ENCODE measurements at places on chromosomes 12 and 14.

GRCh38 chr12:46608431-46609272 lies 217.1 kb downstream of the SLC38A4 start:
- DNase-seq, result no peak

GRCh38 chr12:116977465-116978380 lies 67.0 kb downstream of the FBXW8 start:
- DNase-seq, result no peak

DNA sequence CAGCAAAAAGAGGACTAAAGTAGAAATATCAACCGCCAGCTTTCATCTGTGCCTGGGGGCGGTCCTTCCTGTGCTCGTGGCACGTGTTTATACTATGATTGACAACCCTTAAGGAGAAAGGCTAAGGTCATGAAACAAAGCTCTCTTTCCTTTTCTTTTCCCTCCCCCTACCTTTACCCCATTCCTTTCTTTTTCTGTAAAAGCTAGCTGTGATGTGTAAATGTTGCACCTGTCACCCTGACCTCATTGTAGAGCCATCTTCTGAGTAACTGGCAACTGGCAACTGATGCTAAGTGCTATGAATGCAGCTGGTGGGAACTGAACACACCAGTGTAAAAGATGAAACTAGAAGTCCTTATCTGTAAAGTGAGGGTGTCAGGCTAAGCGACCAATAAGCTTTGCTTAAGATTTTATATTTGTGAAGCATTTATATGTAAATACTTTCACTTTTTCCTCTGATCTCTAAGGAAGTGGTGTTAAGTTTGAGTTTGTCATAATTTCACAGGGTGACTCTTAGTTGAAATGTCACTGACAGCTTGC lies 102.8 kb upstream of the BCAT1 start:
- DNase-seq, result peak; percentile 62

DNA sequence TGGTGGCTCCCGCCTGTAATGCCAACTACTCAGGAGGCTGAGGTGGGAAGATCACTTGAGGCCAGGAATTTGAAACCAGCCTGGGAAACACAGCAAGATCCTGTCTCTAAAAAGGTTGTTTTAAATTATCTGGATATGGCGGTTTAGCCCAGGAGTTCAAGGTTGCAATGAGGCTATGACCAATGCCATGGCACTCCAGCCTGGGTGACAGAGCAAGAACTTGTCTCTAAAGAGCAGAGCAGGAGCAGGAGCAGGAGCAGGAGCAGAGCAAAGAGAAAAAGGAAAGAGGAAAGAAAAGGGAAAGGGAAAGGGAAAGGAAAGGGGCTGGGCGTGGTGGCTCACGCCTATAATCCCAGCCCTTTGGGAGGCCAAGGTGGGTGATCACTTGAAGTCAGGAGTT lies 15.1 kb downstream of the DCP1B start:
- DNase-seq, result no peak

GRCh38 chr14:53509276-53510244 lies 356.4 kb upstream of the DDHD1 start:
- DNase-seq, result no peak

- no peak for DNase-seq
Measured at GRCh38 chr12:77878901-77879300, 48.2 kb downstream of the NAV3 start.

DNA sequence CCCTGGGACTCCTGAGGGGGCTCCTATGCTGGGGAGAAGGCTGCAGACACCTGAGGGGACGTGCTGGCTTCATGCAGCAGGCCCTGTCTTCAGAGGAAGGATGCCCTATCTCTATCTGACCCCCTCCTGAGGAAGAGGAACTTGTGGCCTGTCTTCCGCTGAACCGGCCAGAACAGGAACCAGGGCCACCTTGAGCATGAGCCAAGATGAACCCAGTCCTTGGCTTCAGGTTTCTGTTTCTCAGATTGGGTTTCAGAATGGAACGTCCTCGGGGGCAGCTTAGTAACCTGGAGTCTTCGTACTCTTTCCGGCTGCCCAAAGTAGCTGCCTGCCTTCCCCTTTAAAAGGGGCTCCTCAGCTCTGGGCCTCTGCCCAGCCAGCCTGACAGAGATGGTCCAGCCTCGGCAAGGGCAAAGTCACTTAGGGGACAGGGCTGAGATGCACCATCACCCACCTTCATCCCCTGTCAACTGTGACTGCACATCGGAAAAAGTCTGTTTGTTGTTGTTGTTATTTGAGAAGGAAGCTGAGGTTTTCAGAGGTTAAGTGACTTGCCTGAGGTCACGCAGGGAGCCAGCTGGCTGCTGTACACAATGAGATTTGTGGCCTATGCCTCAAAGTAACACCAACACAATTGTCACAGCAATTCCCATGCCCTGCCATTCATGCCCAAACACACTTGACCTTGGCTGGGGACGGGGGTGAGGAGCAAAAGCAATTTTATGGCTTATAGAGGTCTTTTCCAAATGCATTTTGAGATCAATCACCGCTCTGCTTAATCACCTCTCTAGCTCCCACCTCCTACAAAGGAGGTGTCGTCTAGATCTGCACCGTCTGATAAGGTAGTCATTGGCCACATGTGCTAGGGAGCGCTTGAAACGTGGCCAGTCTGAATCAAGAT lies 13.4 kb downstream of the ASB2 start:
- peak; percentile 59 for DNase-seq

- no peak for DNase-seq
Measured at GRCh38 chr14:94486883-94487282, 10.9 kb upstream of the SERPINA9 start.

- DNase-seq, result no peak
Measured at GRCh38 chr12:83954956-83955601, 957.5 kb downstream of the SLC6A15 start.

GRCh38 chr14:24135584-24135833 lies 485 bp upstream of the PSME1 start:
- DNase-seq, result no peak

DNA sequence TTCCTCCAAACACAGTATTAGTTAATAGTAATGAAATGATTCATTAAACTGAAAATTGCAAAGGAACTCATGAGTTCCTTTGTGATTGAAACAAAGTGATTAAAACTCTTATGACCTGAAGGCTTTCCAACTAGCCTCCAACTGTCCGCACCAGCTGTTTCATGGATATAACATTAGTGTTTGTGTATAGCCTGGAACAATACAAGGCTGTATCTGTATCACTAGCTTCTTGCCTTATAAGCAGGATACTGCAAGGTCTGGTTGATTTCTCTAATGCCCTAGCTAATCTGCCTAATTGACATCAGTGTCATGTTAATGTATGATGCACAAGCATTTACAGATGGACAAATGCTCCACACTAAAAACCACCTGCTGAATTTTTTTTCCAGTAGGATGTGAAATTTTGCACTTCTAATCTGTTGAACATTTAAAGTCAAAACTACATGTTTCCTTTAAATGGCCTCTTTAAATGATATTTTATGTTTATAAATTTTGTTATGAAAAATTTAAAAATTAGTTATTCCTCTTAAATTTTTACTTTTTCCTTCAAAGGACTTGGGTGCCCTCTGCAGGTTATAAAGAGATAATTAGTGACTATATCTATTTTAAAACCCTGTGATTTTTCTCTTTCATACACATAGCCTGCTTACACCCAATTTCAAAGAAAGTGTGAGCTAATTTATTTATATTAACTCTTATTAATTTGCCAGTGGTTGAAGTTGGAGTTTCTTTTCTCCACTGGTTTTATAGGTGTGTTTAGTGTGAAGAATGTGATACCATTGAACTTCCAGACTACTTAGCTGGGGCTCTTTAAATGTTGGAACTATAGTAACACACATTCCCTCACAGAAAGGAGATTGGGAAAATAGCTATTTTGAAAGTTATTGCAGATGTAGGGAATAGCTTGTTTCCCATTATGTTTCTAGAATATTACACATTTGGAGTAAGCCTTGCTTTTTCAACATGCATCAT lies 25.4 kb downstream of the AP5M1 start:
- no peak for DNase-seq

GRCh38 chr12:18906395-18906794 lies 168.5 kb downstream of the CAPZA3 start:
- no peak for DNase-seq

- no peak for DNase-seq
Measured at GRCh38 chr14:48325486-48325885, 650.1 kb upstream of the MDGA2 start.

GRCh38 chr12:124441443-124442194 lies 125.8 kb downstream of the NCOR2 start:
- DNase-seq, result no peak

- no peak for DNase-seq
Measured at GRCh38 chr12:83318386-83319098, 631.8 kb downstream of the TMTC2 start.

DNA sequence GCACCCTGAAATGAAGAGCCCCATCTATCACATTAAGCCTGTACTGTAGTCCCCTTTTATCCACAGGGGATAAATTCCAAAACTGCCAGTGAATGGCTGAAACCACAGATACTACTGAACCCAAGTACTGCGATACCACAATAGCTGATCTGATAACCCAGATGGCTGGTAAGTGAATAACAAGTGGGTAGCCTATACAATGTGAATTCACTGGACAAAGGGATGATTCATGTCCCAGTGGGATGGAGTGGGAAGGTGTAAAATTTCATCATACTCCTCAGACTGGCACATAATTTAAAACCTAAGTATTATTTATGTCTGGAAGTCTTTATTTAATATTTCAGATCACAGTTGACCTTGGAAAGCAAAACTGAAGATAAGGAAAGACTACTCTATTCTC lies 201.3 kb downstream of the GPHN start:
- DNase-seq, result no peak

DNA sequence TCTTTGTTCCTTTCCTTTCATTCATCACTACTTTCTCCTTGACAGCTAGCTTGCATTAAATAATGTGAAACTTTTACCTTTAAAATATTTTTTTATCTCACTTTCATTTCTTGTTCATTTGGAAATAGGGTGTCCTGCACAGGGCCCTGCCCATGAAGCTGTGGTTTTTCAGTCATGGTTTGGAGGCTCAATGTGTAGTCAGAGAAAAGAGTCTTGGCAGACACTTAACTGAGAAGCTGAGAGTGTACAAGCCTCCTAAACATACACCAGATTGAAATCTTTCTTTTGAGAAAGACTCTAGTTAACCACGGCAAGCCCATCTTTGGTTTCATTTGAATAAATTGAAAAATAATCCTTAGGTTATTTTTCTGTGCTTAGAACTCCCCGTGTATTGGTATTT lies 74.2 kb downstream of the KICS2 start:
- no peak for DNase-seq

GRCh38 chr12:14782756-14783155 lies 20.5 kb downstream of the WBP11 start:
- no peak for DNase-seq

GRCh38 chr14:50257732-50258131 lies 26.4 kb upstream of the SOS2 start:
- DNase-seq, result no peak

DNA sequence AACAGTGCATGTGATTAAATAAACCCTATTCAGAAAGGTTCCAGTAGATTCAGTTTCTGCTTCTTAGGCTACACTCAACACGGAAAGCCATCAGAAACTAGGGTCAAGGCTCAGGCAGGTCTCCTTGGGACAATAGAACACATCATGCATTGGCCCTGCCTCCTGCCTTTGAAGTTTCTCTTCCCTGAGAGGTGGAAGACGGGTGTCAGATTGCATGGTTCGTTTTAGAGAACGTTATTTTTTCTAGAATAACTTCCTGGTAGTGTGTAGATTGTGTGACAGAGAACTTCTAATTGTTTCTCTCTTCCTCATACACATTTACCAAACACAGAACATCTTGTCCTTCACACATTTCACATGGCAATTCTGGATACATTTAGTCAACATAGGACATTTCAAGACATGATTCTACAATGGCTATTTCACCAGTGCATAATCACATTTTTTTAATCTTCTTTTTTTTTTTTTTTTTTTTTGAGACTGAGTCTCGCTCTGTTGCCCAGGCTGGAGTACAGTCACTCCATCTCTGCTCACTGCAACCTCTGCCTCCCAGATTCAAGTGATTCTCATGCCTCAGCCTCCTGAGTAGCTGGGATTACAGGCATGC lies 106.6 kb upstream of the AMN1 start:
- DNase-seq, result no peak

DNA sequence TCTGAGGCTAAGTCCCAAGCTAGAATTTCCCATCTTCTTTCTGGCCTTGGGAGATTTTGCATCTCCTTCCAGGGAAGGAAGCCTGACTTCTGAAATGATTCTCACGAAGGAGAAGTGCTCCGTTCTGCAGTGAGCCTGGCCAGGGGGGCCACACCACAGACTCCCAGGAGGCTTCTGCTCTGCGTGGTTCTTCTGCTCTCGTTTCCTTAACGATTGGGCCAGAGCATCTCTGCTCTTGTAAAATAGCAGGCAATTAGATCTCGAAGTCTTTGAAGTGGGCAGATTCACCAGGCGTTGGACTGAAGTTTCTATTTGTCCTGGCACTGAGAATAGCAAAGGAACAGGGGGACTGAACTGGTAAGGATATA lies 6.7 kb upstream of the BATF start:
- DNase-seq, result no peak

GRCh38 chr14:55899531-55899930 lies 218.7 kb upstream of the PELI2 start:
- DNase-seq, result no peak

DNA sequence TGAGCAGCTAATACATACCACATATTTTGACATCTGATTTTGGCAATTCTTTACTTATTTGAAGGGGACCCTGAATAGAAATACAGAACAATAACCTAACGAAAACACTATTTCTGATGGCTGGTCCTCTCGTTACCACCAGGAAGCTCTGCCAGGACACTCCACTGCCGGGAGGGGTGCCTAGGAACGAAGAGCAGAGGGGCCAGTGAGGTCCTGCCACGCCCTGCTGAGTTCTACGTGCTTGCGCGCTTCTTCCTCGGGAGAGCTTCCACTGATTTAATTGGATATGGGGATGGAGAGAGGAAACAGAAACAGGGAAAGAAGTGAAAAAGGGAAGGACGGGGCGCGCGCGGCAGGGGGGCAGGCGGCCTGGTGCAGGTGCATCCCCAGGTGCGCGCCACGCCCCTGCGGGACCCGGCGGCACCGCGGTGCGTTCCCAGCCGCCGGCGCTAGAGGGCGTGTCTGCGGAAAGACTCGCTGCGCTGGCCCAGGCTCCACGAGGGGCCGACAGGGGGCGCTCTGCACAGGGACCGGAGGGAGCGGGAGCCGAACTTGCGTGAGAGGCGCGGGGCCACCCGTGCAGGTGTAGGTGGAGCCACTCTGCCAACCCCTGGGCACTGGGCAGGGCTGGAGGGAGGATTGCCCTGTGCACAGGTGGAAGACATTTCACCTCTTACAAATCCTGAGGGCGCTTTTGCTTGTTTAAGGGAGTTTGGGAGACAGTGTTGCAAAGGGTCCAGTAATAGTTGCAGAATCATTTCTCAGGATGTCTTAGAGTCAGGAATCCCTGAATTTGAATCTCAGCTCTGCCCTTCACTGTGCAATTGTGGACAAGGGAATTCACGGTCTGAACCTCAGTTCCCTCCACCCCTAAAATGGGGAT lies 986.3 kb upstream of the TMEM132C start:
- DNase-seq, result peak; percentile 24

DNA sequence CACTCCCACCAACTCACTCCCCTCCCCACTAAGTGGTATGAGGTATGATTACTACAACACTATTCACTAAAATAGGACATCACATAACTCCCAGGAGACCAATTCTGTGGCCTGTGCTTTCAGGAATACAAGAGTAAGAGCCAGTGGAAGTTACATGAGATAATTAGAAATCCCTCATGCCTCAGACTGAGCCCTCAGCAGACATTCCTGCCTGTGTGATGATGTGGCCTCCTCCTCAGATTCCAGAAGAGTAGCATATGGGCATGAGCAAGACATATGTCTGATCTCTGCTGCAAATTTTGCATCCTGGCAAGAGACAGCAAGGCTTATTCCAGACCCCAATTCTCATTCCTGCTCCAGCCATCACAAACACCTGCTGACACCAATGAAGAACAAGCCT lies 46.0 kb upstream of the BMP4 start:
- DNase-seq, result no peak

- DNase-seq, result no peak
Measured at GRCh38 chr12:60191676-60192359, 596.0 kb downstream of the SLC16A7 start.

Data from CD4-positive, alpha-beta T cell treated with Interleukin-6 at 100 ng/mL for 8 hours (primary cell).